Left ventricle myocardium superior (tissue), 1 donor: ENCODE measurements at places on chromosomes 11 and 22.
A peak's percentile ranks its signal among the peaks of the same experiment; 100 is the strongest.

GRCh38 chr11:107864591-107864990 is 6.0 kb upstream of the SLC35F2 start:
- DNase-seq: no peak

- peak; percentile 46 for DNase-seq
Observed at GRCh38 chr11:128689948-128690664, 3.8 kb upstream of the FLI1 start.

DNA sequence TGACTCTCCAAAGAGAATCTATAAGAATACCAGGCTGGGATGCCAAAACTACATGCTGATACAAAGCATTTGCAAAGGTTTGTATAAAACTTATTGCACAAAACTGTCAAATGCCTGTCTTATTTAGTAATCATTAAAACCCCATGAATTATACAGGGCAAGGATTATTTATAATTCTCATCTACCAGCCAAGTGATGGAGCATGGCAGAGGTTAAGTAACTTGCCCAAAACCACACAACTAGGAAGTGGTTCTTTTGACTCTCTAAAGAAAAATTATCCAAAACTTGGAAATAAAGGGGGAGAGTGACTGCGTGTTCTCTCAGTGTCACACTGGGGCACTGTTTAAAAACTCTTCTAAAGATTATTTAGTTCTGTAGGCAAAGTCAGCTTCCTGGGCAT is 17.4 kb upstream of the CLMP start:
- DNase-seq: no peak

DNA sequence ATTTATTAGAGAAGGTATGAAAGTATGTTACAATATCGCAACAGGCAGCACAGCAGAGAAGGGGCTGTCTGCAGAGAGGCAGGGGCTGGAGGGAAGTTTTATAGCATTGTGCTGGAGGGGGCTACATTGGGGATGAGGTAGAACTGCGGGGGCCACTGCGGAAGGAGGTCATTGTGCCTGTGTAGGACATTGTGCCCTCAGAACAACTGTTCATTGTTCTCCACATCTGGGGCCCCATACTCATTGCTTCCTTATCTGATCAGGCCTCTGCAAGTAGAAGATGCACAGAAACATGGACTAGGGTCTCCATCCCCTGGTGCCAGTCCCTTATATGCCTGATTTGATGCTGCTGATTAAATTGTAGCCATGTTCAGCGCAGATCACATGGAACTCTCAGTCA is 12.1 kb downstream of the NADSYN1 start:
- DNase-seq: no peak

DNA sequence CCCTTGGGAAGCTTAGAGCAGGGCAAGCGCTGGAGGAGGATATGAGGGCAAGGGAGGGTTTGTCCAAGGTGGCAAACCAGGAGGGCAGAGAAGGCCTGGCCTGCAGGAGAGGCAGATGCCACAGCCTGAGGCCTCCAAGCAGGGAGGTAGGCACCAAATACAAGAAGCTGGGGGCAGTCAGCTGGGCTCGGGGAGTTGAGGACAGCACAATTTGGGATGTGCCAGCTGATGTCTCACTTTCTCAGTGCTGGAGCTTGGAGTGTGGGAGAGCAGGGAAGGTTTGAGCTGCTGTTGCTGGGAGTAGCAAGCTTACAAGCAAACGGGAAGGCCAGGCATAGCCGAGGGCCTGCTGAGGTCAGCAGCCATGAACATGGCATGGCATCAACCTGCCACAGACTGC is 4.0 kb downstream of the ZDHHC24 start:
- DNase-seq: no peak

GRCh38 chr11:128716661-128717210 is 22.9 kb downstream of the FLI1 start:
- no peak for DNase-seq

DNA sequence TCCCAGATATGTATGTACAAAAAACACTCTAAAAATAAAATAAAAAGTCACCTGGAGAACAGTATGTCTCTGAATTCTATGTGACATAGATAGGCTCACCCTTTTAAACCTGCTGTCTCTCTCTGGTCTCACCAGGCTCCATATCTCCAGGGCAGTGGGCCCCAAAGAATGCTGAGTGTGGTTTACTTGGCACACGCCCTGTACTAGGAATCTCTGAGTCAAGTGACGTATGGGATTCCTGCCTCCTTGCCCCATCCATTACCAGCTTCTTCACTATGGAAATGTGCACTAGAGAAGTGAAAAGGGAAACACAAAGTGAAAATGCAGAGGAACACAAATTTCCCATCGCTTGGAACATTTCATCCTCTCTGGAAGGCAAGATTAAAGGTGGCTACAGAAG is 722.2 kb upstream of the TENM4 start:
- no peak for DNase-seq

DNA sequence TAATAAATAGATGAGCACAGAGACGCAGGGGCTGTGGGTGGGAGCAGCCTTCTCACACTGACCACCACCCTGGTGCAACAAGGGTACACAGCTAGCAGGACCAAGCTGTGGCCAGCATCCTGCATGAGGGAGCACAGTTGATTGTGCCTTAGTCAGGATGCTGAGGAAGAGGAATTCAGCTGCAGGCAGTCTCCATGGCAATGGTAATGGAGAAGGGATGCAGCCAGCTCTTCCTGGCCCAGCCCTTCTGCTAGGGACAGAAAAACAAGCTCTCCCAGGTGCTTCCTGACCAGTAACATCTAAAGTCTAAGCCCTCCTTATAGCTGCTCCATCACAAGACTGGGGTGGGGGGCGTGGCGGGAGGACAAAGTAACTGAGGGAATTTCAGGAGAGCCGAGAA is 363.5 kb downstream of the BUD13 start:
- no peak for DNase-seq

DNA sequence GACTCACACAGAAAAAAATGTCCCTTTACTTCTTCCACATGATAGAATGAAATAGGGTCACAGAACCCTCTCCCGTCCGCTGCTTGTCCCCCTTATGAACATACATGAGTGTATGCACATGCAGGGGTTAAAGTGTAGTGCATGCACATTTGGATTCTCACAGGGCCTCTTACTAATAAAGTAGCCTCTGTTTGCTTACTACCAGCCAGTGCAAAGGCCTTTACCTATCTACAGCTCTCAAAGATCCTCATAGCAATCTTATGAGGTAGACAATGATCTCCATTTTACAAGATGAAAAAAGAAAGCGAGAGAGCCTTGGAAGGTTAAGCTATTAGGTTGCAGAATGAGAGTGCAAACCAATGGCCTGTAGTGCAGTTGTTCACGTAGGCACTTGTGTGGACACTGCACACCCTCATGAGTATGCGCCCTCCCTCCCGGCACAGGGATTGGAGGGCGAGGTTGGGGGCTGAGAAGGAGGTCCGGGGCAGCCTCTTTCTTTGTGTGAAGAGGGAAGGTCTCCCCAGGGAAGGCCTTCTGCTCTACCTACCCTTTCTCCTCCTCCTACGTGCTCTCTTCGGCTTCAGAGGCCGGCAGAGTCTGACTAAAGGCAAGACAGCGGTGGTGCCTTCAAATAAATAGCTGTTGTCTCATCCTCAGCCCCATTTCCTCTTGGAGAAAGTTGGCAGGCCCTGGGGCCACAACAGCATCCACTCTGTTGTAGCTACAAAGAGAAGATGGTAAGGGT is 91.3 kb downstream of the CEP164 start:
- DNase-seq: no peak

GRCh38 chr11:10076458-10077141 is 217.4 kb downstream of the SBF2 start:
- DNase-seq: peak; percentile 88

DNA sequence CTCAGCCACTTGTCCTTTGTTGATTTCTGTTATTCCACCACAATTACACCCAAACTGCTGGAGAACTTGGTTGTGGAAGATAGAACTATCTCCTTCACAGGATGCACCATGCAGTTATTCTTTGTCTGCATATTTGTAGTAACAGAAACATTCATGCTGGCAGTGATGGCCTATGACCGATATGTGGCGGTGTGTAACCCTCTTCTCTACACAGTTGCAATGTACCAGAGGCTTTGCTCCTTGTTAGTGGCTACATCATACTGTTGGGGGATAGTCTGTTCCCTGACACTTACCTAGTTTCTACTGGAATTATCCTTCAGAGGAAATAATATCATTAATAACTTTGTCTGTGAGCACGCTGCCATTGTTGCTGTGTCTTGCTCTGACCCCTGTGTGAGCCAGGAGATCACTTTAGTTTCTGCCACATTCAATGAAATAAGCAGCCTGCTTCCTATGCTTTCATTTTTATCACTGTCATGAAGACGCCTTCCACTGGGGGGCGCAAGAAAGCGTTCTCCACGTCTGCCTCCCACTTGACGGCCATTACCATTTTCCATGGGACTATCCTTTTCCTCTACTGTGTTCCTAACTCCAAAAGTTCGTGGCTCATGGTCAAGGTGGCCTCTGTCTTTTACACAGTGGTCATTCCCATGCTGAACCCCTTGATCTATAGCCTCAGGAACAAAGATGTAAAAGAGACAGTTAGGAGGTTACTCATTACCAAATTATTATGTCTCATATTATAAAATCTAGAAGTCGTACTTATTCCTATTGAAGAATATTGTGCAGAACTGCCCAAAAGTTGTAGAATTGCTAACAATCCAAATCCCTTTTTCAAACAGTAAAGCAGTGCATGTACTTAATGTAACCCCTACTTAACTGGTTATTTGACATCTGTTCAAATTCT is 53.2 kb downstream of the OR4C6 start:
- DNase-seq: no peak

DNA sequence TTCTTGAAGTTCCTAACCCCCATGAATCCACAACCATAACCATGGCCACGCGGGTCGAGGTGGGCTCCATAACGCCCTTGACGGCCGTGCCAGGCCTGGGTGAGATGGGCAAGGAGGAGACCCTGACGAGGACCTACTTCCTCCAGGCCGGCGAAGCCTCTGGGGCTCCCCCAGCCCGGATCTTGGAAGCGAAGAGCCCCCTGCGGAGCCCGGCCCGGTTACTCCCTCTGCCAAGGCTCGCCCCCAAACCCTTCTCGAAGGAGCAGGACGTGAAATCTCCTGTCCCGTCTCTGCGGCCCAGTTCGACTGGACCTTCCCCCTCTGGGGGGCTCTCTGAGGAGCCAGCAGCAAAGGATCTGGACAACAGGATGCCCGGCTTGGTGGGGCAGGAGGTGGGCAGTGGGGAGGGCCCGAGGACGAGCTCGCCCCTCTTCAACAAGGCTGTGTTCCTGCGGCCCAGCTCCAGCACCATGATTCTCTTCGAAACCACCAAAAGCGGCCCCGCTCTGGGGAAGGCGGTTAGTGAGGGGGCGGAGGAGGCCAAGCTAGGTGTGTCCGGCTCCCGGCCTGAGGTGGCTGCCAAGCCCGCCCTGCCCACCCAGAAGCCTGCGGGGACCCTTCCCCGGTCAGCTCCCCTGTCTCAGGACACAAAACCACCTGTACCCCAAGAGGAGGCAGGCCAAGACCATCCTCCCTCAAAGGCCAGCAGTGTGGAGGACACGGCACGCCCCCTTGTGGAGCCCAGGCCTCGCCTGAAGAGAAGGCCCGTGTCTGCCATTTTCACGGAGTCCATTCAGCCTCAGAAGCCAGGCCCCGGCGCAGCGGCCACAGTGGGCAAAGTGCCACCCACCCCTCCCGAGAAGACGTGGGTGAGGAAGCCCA is 75.7 kb downstream of the KIAA1671 start:
- DNase-seq: peak; percentile 56

- no peak for DNase-seq
Observed at GRCh38 chr11:47518212-47518964, 34.5 kb downstream of the CELF1 start.

- no peak for DNase-seq
Observed at GRCh38 chr22:46240506-46240905, 9.6 kb downstream of the CDPF1 start.

GRCh38 chr11:14190992-14191778 is 167.8 kb downstream of the RRAS2 start:
- no peak for DNase-seq

DNA sequence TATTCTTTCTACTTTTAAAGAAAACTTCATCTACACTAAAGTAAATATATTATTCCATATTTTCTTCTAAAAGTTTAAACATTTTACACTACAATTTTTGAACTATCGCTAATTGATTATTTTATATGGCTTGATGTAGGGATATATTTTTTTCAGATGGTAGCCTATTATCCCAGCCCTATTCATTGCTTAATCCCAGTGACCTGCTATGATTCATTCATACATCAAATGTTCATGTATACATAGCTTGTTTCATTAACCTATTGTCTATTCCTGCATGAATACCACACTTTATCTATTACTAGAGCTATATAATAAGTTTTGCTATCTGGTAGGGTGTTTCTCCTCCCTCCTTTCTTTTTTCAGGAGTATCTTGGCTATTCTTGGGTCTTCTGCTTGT is 5.0 kb upstream of the ROBO4 start:
- DNase-seq: no peak

- DNase-seq: no peak
Observed at GRCh38 chr11:60951606-60951903, 421 bp downstream of the SLC15A3 start.

GRCh38 chr11:94588366-94588942 is 21.3 kb downstream of the PIWIL4 start:
- DNase-seq: no peak

DNA sequence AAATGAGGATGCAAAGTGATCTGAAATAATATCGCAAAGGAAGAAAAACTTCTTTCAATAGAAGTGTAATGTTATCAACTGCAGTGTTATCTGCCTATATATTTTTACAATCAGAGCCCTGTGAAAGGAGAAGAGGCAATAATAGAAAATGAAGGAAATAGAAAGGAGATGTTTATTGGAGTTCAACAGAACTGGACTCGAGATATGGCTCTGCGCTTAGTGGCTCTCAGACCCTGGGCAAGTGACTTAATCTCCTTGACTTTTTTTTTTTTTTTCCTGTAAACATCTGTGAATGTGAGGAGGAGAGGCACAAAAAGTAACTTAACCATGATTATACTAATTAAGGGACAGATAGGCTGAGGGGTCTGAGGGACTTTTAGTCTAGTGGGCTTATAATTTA is 18.9 kb downstream of the CNTF start:
- DNase-seq: no peak

- DNase-seq: no peak
Observed at GRCh38 chr11:113045146-113045545, 83.9 kb downstream of the NCAM1 start.

- no peak for DNase-seq
Observed at GRCh38 chr11:45233804-45234170, 52.4 kb downstream of the SYT13 start.

DNA sequence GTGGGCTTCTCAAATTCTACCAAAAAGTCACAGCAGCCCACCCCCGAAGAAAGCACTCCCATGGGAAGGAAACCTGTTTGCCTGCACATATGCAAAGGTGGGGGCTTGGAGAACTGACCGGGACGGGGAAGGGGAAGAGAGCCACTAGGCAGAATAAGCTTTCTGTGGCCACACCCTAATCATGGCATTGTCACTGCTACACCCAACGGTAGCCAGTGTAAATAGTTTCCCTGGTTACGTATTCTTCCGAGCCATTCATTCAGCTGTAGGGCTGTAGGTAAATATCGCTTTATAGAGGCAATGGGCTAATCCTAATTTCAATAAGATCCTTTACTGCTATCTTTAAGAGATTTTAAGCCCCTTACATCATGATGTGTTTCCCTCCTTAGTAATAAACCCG is 61.7 kb downstream of the PRDM11 start:
- no peak for DNase-seq
